ENCODE measurements at places on chromosomes 11 and 22.

- DNase-seq: no peak
Observed at GRCh38 chr11:93614173-93614722, 47.2 kb upstream of the CEP295 start.

DNA sequence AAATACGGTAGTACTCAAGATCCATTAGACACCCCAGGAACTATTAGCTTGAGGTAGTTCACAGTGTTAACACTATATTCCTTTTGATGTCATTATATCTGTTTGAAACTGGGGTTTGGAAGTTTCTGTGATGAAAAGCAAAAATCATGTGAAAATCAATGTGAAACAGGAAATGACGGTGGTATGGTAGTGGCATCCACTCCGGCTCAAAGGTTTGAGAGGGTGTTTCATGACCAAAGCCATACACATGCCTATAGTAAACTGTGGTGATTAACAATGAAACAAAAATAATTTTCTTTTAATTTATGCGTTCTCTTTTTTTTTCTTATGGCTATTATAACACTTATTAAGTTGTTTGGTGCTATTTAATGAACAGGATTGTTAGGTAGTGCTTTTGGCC is 10.9 kb downstream of the RAB38 start:
- DNase-seq: no peak

DNA sequence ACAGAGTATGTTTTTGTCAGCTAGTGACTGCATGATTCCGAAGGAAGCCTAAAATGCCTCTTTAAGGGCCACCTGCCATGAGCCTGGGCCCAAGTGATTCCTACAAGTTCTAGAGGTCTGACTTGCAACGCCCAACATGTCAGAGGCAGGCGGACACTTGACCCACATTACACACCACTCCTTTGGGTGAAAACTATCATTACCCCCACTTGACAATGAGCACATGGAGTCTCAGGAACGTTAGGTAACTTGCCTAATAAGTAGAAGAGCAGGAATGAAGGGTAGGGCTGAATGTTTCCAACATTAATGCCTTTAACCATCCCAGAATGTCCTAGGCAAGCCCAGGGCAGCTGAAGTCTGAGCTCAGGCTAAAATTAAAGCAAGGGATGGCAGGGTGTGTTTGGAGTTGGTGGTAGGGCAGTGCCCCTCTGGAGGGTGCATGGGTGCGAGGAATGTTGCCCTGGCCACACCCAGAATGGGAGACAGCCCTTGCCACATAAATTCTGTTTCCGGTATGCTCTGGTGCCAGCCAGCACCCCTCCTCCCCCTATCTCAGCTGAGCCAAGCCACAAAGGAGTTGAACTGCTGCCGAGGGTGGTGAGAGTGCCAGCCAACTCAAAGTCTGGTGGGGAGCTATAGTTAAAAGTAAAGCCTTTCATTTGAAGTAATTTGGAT is 2.5 kb downstream of the PLAAT2 start:
- DNase-seq: no peak

GRCh38 chr11:12999597-12999996 is 9.5 kb upstream of the RASSF10 start:
- no peak for DNase-seq

- no peak for DNase-seq
Observed at GRCh38 chr11:68968306-68969250, 12.2 kb downstream of the MRGPRD start.

DNA sequence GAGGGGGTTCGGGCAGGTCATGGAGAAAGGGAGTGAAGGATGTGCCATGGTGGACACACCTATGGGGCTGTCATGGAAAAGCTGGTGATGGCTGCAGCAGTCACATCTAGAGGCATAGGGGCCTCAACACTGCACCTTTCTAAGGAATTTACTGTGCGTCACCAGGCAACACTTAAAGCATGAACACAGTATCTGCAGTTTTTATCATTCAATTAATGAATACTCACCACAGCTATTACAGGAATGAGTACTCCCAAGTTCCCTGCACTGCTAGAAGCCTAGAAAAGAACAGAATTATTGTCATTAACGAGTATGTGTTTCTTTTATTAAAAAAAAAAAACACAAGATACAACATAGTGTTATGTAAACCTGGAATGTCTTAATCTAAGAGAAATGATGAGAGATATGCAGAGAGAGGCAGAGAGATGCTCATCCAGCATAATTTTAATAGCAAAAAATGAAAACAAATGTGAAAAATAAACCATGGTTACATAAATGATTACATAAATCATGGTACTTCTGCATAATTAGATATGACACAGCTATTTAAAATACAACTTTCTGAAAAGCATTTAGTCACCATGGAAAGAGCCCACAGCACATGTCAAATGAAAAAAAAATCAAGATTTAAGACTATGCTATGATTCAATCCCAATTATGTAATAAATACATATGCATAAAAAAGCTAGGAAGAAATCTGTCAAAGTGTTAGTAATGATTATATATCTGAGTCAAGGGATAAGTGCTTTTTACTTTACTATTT is 19.2 kb downstream of the SERPIND1 start:
- DNase-seq: no peak

DNA sequence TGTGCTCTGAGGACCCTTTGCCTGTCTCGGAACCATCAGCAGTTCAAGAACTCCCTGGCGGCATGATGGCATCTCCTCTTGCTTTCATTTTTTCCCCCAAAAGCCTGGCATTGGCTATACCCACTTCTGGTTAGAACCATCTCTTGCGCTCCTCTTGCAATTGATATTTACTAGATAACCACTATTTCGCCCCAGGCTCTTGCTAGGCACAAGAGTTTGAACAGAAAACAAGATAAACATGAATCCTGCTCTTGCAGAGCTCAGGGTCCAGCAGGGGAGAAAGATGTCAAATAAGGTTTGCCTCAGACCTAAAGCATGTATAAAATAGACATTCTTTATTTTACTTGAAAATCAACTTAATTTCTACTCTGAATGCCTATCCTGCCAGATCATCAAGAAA is 33.1 kb downstream of the SLCO2B1 start:
- no peak for DNase-seq

- DNase-seq: no peak
Observed at GRCh38 chr11:84634309-84634708, 992.8 kb downstream of the DLG2 start.

DNA sequence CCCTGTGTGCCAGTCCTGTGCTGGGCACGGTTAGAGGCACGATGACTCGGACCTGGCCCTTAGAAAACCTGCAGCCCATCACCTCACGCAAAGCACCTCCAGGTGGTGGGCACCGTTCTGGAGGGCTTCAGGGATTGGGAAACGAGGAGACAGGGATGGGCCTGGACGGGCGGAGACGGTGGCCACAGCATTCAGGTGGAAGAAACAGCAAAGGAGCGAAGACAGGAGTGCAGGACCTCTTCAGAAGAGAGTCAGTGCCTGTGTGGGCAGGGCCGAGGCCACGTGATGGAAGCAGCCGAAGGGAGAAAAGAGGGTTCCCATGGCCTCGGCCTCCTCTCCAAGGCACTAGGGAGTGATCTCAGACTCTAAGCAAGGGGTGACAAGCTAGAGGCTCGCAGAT is 8.1 kb upstream of the SLC22A12 start:
- no peak for DNase-seq

DNA sequence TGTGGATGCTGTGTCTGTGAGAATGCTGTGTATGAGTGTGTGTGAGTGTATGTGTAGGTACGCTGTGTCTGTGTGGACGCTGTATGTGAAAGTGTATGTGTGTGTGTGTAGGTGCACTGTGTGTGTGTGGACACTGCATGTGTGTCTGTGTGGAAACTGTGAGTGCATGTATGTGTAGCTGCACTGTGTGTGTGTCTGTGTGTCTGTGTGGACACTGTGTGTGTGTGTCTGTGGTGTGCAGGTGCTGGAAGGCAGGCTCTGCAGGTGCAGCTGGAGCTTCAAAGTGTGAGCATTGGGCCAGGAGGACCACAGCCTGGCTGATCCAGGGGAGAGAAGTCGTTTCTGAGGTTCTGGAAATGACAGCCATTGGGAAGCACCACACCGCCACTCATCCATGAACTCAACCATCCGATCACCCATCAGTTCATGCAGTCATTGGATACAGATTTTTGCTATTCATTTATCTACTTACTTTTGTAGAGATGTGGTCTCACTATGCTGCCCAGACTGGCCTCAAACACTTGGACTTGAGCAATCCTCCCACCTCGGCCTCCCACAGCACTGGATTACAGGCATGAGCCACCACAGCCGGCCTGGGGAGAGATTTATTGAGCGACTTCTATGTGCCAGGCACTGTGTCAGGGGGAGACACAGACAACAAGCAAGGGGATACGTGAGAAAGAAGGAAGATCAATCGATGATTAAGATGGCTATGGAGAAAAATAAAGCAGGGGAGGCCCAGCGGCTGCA is 9.6 kb downstream of the TRPM5 start:
- no peak for DNase-seq

DNA sequence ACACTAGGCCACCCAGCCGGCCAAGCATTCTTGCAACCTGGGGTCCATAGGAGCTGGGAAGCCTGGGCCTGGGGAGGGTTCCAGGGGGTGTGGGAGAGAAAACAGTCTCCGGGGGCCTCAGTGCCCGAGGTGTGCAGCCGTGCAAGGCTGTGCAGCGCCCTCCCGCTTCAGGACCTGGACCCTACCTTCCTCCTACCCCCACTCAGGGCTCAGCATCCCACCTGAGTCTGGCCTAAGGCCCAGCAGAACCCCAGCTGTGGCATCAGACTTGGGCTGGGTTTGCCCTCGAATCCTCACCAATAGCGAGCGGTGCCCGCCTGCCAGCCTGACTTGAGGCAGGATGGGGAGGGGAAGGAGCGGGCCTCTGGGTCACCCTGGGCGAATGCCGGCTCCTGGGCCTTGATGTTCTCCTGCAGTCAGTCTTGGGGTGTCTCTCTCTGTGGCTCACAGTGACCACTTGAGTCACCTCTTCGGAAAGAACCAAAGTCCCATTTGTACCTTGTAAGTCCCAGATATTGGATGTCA is 53.6 kb upstream of the PPARA start:
- DNase-seq: no peak

- DNase-seq: no peak
Observed at GRCh38 chr11:20626279-20626678, 26.9 kb downstream of the SLC6A5 start.

DNA sequence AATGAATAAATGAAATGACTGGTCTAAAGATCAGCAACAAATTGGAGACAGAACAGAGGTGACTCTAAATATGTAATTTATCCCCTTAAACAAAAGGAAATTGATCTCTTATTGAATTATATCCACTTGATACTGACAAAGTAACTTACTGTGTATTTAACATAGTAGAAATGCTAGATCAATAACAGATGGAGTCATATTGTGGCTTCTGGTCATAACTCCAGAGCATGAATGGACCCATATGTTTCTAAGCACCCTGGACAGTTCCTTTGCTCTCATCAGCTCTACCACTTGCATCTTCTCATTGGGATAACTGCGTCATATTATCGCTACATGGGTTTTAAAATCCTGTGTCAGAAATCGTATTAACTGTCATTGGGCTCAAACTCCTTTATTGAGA is 222.3 kb downstream of the ETS1 start:
- DNase-seq: no peak

DNA sequence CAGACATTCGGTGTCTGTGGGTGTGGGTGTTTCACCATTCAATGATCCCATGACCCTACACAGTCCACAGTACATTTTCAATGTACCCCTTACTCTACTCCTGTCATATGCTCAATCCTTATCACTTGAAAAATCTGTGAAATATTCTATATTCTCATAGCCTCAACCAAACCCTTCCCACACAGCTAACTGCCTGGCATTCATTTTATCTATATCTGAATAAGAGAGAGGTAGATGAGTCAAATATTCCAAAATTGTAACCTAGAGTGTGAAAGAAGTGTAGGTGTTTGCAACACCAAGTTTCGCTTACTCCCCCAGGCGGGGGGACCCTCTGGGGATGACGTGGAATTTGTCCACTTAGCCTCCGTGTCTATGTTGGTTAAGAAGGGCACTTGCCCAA is 354.8 kb downstream of the ETS1 start:
- no peak for DNase-seq

DNA sequence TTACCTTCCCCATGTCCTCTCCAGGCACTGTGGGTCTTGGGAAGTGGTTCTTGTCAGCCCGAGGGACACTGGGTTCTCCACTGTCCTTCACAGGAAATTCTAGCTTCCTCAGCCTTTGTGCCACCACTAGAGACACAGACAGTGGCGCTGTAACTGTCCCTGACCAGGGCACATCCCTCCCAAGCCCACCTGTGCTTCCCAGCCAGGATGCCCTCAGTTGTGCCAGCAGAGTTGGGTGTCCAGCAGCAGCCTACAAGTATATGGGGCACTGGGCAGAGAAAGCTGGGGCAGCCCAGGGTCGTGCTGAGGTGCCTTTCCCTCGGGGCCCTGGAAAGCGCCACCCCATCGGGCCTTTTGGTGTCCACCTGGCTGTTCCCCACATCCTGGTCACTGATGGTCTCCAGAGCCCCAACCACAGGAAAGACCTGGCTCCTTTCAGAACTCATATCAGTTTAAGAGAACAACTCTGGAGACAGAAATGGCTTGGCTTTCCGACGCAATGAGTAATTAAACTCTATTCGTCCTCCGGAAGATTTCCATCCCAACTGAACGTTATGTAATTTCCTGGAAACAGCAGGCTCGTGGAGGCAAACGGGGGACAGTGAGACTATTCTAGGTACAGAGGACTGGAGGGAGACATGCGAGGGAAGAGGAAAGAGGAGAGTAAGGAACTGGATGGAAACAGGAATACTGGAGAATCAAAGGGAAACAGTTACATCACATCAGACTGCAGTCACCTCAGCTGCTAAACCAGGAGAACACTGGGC is 28.6 kb downstream of the PPP2R1B start:
- DNase-seq: peak; percentile 57

DNA sequence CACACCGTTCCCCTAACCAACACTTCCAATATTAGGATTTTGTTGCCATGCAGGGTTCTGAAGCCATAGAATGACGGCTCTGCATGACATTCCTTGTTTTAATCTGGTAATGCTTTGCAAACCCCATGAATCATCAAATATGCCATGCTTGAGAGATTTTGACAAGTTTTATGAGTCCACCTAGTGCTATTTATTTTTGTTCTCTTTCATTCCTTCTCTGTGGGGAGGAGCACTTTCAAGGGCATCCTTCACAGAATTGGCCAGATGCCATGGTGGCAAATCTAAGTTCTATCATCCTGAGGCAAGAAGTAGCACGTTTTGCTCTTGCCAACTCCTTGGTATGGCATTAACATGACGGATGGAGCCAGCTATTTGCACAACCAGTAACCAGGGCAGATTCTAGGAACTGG is 268.4 kb downstream of the FAM76B start:
- no peak for DNase-seq

- DNase-seq: no peak
Observed at GRCh38 chr11:36343436-36343835, 47.3 kb downstream of the PRR5L start.
